ENCODE measurements at places on chromosomes 16 and 17.

DNA sequence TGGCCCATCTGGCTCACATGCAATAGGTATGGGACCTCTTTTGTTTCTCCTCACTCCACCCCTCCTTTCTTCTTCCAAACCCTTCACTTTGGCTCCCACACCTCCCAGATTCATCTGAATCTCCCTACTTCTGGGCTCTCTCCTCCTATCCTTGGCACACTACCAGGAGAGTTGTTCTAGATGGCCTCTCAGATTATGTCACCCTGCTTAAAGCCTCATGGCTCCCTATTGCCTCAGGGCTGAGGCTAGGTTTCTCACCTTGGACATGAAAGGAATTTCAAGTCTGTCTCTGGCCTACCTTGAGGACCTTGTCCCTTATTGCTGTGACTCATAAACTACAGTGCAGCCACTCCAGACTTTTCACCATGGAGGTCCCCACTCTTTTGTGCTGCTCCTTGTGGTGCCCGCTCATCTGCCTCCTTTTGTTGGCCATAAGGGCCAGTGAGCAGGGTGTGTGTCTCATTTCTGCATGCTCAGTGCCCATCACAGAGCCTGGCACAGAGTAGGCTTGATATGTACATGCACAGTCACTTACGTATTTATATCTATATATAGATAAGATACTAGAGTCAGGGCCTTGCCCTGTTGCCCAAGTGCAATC lies 1.0 kb upstream of the MFAP4 start:
- peak; percentile 68 for DNase-seq

DNA sequence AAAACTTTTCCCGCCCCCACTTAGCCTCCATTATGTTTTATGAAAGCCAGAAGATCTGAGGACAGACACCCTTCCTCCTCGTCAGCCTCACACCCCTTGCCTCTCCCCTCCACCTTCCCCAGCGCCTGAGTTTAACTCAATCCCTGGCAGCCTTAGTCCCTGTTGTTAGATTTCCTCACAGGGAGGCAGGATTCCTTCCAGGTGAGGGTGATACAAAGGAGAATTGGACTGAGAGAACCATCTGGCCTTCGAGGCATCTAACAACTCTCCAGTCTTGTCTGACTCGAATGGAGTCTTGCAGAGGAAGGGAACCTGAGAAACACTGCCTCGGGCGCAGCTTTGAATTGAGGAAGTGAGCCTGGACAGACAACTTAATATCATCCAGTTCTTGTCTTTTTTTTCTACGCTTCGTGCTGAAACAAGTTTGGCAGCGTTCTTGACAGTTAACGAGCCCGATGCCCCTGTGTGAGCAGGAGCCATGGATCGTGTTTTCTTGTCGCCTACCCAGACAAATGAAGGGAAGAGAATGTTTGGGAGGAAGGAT lies 1.3 kb upstream of the ZNF768 start:
- no peak for DNase-seq

- no peak for DNase-seq
These were observed 74.3 kb upstream of the CES5A start for GRCh38 chr16:55949518-55949917.

- DNase-seq, result no peak
These were observed 187.9 kb downstream of the CNTNAP4 start for GRCh38 chr16:76464955-76465620.

DNA sequence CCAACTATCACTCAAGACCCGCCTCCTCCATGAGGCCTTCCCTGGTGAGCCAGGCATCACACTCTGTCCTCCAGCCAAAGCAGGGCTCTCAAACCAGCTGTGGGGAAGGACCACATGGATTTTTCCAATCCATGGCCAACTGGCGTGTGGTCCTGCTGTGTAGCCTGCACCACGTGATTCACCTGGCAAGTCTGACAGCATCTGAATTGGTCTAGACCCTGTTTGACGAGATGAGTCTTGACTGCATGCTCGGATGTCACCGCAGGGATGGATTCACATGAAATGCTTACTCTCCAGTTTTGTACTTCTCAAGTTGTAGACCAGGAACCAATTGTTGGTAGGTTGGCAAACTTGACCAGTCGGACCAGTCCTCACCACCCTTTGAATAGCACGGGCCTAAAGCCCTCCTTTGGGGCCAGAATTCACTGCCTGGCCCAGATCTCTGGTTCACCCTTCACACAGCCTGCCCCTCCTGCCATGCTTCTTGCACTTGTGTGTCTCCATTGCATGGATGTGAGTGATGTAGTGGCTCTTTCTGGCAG lies 9.9 kb downstream of the CRHR1 start:
- DNase-seq, result no peak

GRCh38 chr17:46020023-46020761 lies 21.1 kb downstream of the STH start:
- DNase-seq, result no peak

- DNase-seq, result no peak
These were observed 30.7 kb upstream of the POLR3E start for GRCh38 chr16:22266546-22266945.

- DNase-seq, result no peak
These were observed 120.2 kb downstream of the METRNL start for GRCh38 chr17:83199500-83200201.

- no peak for DNase-seq
These were observed 17.8 kb downstream of the DOC2B start for GRCh38 chr17:163514-164098.

- no peak for DNase-seq
These were observed 17.7 kb downstream of the TCF25 start for GRCh38 chr16:89890886-89891657.

- no peak for DNase-seq
These were observed 1.7 kb upstream of the STAT3 start for GRCh38 chr17:42389899-42390298.

DNA sequence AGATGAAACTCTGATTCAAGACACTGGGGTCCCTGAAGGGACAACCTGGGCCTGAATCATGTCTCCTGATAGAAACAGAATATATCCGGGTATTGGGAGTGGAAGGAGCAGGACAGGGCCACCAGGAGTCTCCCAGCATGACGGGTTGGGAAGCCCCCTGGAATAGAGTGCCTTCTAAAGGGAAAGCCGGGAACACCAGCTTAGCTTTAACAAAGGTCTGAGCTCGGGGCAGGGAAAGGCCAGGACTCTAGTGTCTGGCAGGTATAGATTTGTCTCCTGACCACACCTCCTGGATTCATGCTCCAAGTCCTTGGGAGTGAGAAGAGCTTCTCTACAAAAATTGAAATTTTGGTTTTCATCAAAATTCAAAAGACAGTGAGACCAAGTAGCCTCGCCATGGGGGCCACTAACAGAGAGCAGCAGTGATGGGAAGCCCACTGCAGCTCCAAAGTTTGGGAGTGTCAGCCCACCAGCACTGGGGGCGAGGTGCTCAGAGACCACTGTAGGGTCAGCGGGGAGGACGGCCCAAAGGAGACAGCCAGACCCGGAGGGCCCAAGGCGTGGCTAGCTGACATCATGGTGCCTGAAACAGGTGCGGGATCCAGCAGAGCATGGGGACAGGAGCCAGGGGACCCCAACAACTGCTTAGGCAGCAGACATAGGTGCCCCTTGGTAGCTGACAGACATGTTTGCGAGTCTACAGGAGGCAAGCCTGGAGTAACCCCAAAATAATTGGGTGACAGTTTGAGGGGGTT lies 81.0 kb downstream of the C16orf78 start:
- no peak for DNase-seq

GRCh38 chr17:29572691-29573557 lies 4.4 kb downstream of the TP53I13 start:
- no peak for DNase-seq

DNA sequence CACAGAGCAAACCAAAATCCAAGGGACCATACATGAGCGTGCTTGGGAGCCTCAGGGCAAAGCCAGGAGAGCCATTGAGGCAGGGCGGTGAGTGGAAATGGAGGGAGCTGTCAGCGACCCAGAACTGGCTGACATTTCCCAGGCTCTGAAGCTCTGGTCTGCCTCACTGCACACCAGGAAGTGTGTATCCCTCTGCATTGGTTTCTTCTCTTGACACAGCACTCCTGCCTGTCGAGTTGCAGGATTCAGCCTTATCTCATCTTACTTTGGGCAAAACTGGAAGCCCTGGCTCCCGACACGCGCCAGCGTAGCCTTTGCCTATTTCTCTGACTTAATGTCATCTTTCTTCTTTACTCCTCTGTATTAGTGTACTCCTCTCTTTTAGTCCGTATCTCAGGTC lies 144.7 kb upstream of the HS3ST3A1 start:
- DNase-seq, result no peak

DNA sequence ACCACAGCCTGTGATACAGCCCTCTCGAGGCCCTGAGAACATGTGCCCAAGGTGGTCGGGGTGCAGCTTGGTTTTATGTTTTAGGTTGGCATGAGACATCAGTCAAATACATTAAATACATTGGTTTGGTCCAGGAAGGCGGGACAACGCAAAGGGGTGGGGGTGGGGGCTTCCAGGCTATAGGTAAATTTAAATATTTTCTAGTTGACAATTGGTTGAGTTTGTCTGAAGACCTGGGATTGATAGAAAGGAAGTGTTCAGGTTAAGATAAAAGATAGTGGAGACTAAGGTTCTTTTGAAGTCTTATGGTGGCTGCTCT lies 1.2 kb upstream of the ZKSCAN2 start:
- DNase-seq, result no peak

DNA sequence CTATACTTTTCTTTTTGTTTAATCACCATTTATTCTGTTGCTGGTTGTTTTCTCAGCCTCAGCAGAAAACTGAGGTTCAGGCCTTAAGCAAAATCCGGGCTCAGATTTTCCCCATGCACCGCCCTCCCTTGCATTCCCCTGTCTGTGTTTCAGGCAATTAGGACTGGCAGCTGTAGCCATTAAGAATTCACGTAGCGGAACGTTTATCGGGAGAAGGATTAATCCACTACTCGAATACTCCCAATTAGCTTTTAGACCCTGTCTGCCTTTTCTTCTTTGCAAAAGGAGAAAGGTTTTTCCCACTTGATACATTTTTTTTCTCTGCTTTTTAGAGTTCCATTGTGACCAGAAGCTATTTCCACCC lies 173.1 kb downstream of the RPTOR start:
- peak; percentile 74 for DNase-seq

DNA sequence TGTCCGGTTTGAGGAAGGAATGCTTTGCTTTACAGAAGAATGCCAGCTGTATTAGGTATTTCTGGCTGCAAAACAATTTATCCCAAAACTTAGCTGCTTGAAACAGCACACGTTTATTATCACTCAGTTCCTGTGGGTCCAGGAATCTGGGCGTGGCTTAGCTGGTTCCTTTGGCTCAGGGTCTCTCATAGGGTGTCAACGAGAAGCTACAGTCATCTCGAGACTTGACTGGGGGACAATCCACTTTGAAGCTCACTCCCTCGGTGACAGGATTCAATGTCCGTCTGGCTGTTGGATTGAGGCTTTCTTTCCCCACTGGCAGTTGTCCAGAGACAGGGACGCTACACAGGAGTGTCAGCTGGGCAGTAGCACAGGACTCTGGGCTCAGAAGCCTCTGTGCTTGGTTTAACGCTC lies 9.6 kb upstream of the RHBDF2 start:
- no peak for DNase-seq

- no peak for DNase-seq
These were observed 217.0 kb upstream of the CIBAR2 start for GRCh38 chr16:85329059-85329812.
